T-helper 17 cell (primary cell): ENCODE measurements at places on chromosomes 7 and 10.

DNA sequence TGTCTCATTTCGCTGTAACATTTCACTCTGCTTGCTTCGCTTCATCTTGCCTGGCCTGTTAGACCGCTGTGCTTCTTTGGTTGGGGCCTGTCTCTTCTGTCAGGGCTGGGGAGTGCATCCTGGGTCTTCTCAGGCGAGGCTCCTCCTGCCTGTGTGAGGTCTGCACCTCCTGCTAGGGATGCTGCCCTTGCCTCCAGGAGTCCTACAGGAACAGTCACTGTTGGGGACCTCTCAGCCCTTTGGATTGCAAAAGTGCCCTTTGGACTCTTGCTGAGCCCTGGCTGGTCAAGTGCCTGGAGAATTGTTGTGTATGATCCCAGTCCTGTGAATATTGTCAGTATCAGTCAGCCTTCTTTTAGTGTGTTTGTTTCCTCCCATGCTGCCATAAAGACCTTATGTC, 84.1 kb downstream of the MDFIC start:
- no peak for DNase-seq

DNA sequence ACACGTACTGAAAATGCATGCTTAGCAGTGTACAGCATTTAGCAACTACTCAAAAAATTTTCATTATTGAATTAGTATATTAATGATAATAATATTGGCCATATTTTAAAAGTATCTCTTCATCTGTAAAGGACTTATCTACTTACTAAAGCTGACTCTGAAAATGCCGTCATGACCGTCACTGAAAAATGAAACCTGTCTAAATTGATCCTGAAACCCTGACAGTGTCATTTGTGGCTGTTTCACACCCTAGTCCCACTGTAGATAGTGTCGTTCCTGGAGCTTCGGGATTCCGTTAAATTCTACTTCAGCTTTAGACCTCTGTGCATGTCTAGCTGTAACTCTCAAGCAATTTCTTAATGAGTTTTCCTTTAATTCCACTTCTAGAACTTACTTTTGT, 35.8 kb upstream of the EZH2 start:
- DNase-seq = no peak

- peak; percentile 44 for DNase-seq
These were observed 42.3 kb downstream of the NOC3L start for GRCh38 chr10:94320285-94320914.

GRCh38 chr10:95445223-95445836, 115.8 kb downstream of the SORBS1 start:
- DNase-seq = no peak

GRCh38 chr10:88082806-88083596, 219.6 kb downstream of the PTEN start:
- no peak for DNase-seq

GRCh38 chr7:158791107-158791506, 38.2 kb downstream of the ESYT2 start:
- DNase-seq = no peak

GRCh38 chr10:12833451-12833850, 168.1 kb downstream of the CCDC3 start:
- DNase-seq = no peak

DNA sequence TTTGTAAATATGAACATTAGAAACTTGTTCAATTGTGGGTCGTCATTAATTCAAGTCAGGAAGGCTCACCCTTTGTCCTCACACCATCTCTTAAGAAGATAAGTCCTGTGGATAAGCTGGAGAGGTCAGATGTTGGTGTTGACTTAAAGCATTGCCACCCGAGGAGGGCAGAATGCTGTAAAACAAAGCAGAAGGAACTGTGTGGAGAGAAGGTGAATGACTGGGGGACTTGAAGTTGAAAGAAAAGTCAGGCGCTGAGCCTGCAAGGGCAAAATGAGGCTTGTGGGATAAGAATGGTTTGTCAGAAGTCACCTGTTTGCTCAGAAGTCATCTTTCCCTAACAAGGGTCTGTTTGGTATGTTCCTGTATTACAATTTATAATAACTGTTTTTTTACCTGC, 9.1 kb downstream of the RPA3 start:
- no peak for DNase-seq

- DNase-seq = no peak
These were observed 106.2 kb upstream of the KCTD7 start for GRCh38 chr7:66522518-66522917.

- no peak for DNase-seq
These were observed 17.3 kb downstream of the ANTXRL start for GRCh38 chr10:46304062-46304461.

GRCh38 chr7:4058158-4058557, 623.9 kb upstream of the FOXK1 start:
- no peak for DNase-seq

GRCh38 chr7:96562966-96563365, 146.7 kb downstream of the SEM1 start:
- DNase-seq = no peak

DNA sequence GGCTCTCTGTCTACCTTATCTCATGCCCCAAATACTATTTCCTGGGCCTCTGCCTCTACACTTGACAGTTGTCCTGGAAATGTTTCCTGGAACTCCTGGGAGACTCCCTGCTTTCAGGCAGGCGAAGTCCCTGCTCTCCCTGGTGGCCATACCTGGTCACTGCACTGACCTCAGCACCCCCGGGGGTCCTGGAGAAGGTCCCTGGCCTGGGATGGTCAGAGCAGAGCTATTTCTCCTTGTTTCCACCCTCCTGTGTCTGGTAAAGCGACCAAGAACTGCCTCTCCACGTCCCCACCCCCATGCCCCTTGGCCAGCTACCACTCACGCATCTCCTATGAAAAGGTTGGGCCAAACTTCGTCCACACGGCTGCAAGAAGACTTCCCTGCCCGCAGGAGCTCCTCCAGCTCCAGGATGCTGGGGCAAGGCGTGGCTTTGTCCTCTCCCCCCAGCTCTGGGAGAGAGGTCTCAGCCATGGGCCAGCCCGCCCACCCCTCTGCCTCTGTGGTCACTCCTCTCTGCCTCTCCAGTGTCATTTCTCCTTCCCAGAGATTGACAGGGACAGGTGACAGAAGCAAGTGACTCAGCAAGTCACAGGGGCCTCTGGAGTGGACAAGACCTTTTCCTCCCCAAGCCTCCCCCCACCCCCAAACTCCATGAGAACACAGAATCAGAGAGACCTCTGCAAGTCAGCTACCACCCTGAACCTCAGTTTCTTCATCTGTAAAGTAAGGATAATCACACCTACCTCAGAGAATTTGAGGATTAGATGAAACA, 2.6 kb upstream of the SAMD8 start:
- DNase-seq = no peak

DNA sequence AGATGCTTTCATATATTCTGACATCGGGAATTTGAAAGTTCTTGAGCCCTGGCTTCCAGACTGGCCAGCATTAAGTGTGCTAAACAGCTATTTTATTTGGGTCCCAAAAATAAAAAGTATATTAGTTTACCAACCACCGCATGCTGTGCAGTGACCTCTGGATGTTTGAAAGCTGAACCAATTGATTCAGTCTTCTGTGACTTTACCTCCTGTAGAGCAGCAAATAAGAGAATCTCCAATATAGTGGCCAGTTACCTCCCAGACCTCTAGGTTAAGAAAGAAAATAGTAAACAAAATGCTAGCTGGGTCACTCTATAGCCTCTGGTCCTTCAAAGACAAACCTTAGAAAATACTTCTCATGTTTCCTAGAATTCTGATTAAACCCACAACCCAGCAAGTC, 424.6 kb upstream of the NFE2L3 start:
- no peak for DNase-seq

GRCh38 chr7:112987171-112987570, 99.5 kb downstream of the GPR85 start:
- DNase-seq = no peak

- no peak for DNase-seq
These were observed 45.2 kb downstream of the COL1A2 start for GRCh38 chr7:94439893-94440381.

- no peak for DNase-seq
These were observed 21.6 kb upstream of the ATP6V0A4 start for GRCh38 chr7:138819625-138820024.

DNA sequence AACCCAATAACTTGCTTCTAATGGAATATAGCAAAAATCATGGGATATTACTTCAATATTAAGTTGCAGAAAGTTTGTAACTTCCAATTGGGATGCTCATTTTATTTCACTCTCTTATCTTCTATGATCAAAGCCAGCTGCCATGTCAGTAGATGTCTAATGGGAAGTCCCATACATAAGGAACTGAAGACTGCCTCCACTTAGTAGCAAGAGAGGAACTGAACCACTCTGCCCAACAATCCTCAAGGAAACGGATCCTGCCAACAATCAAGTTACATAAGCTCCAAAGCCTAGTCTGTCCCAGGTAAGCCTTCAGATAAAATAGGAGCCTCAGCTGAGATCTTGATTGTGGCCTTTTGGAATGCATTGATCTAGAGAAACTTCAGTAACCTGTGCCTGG, 431.5 kb upstream of the PCDH15 start:
- DNase-seq = no peak

GRCh38 chr7:2964208-2964607, 79.5 kb downstream of the CARD11 start:
- no peak for DNase-seq
